ENCODE measurements at places on chromosomes 6 and 20.
A peak's percentile ranks its signal among the peaks of the same experiment; 100 is the strongest.

- DNase-seq = no peak
These were observed 49.3 kb upstream of the CD2AP start for GRCh38 chr6:47428288-47428687.

- DNase-seq = no peak
These were observed 16.2 kb downstream of the C6orf62 start for GRCh38 chr6:24702720-24703282.

- DNase-seq = no peak
These were observed 2.8 kb upstream of the LBP start for GRCh38 chr20:38343311-38344106.

GRCh38 chr6:42390228-42390934, 61.3 kb downstream of the TRERF1 start:
- DNase-seq = peak; percentile 81

- DNase-seq = no peak
These were observed 833.4 kb upstream of the MAP3K7 start for GRCh38 chr6:91420243-91420642.

DNA sequence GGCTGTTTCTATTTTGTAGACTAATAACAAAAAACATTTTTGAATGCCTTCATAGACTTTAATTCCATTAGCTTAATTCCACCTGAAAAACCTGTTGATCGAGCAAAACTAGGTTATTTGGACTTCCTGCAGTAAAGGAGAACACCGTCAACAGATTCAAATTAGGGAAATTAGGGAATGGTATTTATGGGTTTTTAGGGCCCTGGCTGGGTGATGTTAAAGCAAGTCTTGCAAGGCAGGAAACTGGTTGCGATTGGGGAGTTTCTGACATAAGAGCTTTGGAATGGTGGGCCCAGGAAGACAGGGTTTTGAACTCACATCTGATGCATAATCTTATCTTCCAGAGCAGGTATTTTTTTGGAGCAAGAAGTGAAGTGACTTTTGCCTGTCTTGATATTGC, 40.1 kb upstream of the TFAP2C start:
- no peak for DNase-seq

DNA sequence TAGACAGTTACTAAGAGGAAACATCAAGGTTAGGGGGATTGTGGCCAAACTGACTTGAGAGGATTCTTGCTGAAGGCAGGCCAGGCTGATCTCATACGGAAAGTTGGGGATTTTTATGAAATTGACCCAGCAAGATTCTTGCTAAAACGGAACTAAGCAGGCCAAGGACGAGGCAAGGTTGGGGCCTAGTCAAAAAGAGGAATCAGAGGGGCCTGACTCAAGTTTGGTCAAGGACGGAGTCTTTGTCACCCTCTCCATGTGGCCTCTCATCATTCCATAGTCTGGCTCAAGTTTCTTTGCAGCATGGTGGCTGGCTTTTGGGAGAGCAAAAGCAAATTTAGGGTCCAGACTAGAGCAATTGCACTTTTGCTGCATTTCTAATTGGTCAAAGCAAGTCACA, 7.9 kb upstream of the HECA start:
- DNase-seq = no peak

- DNase-seq = no peak
These were observed 335.8 kb downstream of the EPHA7 start for GRCh38 chr6:93083337-93084230.

DNA sequence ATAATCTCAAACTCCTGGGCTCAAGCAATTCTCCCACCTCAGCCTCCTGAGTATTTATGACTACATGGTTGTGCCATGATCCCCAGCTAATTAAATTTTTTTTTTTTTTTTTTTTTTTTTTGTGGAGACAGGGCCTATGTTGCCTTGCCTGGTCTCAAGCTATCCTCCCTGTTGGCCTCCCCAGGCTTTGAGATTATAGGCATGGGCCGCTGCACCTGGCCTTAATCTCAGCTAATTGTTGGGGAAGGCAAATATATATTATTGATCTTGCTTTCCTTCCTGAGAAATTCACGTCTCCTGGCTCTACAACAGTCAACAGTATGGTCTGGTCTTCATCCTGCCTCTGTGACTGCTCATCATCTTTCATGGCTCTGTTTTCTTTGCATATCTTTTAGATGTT, 20.1 kb downstream of the PCMT1 start:
- no peak for DNase-seq

- no peak for DNase-seq
These were observed 50.2 kb downstream of the TMEM242 start for GRCh38 chr6:157272866-157273755.

GRCh38 chr20:60219984-60220562, 261.9 kb downstream of the CDH26 start:
- no peak for DNase-seq

GRCh38 chr6:72580281-72580940, 41.5 kb upstream of the KCNQ5 start:
- DNase-seq = no peak

- DNase-seq = no peak
These were observed 406.5 kb downstream of the BTBD9 start for GRCh38 chr6:38233161-38233791.

DNA sequence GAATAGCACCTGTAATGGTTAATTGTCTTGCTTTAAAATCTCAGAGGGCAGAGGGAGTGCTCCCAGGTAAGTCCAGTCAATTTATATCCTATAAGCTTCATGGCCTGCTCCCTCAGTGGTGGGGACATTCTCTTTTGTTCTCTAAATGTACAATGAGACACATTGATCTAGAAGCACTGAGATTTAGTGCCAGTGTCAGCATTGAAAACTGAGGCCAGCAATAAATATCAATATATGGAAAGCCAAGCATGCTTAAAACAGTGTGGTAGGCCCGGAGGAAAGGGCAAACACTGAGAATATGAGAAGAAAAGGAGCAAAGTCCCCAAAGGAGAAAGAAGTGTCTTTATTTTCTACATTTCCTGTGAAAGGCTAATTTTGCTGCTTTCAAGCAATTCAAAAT, 68.4 kb upstream of the CCN2 start:
- no peak for DNase-seq

- DNase-seq = peak; percentile 73
These were observed 26.0 kb downstream of the GPX6 start for GRCh38 chr6:28489366-28490204.

GRCh38 chr20:62339647-62340062, 27.5 kb downstream of the LAMA5 start:
- no peak for DNase-seq

GRCh38 chr6:136501096-136501495, 49.1 kb downstream of the MAP7 start:
- no peak for DNase-seq

GRCh38 chr6:107646776-107647438, 157.0 kb downstream of the SOBP start:
- DNase-seq = no peak

- no peak for DNase-seq
These were observed 3.7 kb upstream of the MMP9 start for GRCh38 chr20:46004889-46005473.

DNA sequence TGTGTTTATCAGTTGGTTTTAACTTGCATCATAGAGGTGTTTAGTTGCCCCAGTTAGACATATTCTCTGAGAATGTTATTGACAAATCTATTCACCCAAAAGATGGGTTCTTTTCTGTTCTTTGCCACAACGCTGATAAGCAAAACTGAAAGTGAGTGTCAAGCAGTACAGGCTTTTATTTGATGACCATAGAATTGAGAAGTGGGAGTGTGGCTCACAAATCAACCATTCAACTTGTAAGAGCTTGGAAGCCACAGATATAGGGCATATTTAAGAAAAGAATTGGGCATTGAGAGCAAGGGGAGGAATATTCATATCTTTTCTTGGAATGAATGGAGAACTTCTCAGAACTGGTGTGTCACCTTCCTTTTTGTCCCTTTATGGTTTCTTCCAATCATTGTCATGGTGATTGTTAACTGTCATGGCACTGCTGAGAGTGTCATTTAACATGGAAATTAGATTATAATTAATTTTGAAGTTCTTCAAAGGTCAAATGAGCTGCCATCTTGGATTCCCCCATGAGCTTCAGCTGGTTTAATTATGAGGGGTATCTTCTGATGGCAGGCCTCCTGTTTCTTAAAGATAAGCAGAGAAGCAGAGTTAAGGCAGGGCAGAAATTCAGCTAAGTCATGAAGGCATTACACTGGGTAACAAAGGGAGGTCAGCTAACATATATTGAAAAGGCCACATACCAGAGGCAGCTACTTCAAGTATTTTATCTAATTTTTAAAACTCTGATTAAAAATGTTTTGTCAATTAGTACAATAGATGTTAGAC, 254.0 kb upstream of the HTR1E start:
- DNase-seq = no peak

DNA sequence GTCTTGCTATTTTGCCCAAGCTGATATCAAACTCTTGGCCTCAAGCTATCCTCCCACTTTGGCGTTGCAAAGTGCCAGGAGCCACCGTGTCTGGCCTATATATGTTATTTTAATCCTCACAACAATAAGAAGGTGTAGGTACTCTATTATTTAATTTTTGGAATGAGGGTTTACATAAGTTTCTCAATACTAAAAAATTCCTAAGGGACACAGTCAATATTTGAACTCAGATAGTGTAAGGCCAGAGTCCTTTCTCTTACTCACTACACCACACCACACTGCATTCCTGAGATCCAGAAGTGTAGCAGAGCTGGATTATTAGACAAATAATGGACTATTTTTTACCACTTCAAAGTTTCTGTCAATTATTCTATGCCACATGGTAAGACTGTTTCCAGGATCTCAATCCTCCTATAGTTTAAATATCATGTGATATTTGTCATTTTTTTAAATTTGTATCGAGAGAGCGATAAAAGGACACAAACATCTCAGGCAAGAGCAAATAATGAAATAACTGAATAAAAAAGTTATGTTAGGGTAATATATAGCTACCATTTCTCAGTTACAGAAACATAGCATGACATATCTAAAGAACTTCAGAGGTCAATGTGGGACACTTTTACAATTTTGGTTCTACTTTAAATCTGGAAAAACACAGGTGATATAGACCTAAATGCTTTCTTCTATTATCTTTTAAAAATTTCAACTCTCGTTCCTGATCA, 162.2 kb upstream of the THEMIS start:
- DNase-seq = no peak

- no peak for DNase-seq
These were observed 13.1 kb downstream of the KCNS1 start for GRCh38 chr20:45087814-45088213.

- no peak for DNase-seq
These were observed 37.6 kb downstream of the HMGN3 start for GRCh38 chr6:79196912-79197311.

DNA sequence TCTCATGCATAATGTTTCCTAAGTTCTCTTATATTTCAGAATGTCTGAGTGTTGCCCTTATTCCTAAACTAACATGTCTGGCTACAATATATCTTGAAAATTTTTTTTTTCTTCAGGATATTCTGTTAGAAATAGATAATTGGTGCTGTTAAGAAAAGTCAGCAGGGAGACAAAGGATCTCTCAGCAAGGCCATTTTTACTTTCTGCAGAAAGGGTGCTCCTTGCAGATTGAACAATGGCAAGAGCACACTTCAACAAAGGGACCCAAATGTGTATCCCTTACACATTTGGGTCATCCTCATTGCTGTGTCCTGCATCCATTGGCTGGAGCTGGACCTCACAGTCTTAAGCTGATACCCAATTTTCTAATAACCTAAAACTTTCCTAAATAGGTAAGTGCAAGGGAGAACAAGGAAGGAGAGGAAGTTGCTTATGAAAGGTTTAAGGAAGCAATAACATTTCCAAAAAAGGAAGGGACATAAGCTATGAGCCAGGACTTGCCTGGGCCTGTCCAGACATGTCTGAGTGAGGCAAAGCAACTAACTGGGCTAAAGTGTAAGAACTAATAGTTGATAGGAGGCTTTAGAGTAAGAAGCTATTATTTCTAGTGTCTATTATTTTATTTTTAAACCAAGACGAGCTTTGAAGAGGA, 429.6 kb downstream of the BCKDHB start:
- DNase-seq = no peak

DNA sequence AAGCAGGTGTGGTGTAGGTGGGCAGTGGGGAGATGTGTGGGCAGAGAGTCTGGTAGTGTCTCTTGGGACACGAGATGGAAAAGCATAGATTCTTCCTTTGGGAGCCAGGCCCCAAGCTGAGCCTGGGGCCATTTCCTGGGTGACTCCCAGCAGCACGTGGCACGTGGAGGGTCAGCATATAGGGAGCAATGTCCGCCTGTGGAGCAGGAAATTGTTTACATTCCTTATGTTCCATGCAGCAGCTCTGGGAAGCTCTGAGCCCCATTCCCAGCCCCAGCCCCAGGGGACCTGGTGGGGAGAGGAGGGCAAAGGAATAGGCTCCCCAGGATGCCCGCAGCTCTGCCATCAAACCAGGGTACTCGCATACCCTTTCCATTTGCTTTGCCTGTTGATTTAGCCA, 57.6 kb downstream of the DAAM2 start:
- DNase-seq = no peak

DNA sequence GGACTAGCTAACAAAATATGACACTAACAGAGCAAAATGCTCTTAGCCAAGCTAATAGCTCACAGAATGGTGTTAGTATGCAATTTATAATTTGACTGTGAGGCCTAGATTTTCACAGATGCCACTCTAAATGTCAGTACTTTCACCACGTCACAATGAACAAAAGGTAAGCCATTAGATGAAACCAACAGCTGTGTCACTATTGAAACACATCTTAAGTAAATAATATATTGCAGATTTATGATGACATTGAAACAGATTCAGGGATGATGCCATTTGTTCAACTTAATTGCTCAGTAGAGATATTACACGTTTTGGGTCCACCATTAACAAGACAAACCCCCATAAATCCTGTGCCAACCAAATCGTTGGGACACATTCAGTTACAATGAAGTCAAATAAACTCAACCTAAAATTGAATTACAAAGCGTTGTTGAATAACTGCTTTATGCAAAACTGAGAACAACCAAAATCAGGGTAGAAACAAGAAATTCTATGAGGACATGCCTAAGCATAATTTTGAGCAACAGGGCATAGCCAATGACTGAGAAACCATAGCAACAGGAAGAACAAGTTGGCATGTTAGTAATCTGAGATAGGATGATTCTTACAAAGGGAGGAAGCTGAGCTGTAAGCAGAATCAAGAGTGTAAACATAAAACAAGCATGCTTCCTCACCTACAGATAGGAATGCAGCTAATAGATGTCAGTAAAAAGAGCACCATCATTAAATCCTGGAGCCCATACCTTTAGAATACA, 85.6 kb upstream of the KHDRBS2 start:
- no peak for DNase-seq

DNA sequence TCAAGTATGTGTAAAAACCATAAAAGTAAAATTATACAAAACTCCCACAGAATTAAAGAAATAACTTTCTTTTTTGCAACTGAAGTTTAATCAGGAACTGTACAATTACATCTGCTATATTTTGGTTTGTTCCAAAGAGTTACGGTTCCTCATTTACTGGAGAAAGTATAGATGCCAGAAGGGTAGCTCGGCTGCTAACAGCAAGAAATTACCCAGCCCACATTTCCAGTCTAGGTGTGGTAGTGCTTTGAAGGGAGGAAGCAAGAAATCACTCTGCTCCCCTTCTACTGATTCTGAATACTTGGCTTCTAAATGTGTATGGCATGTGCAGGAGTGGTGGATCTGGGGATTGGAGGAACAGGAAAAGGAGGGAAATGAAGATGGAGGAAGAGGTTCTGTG, 441.3 kb downstream of the CDC5L start:
- DNase-seq = no peak
